ENCODE measurements at places on chromosomes 1 and 21.

DNA sequence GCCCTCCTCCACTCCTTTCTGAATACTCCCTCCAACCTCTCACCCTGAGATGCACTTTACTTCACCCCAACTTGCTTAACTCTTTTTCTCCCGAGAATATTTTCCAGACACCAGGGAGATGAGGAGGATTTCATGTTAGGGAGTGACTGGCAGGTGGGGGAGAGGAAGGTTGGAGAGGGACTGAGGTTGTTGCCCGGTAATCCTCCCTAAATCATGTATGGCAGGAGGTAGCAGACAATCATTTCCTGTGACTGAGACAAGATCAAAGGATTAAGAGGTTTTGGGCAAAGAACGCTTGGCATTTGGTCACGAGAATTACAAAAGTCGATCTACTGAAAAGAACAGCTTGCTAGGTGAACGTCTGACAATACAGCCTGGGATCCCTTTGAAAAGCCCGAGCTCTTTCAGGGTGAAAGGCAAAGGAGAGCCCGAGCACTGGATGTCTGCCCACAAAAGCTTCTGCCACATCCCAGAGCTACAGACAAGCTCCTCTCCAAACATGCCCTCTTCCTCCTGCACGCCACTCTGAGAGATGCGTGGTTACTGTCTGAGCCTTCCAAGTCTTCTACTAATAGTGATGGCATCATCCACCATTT lies 154.1 kb downstream of the DAB1 start:
- DNase-seq: no peak
- H3K4me3 ChIP-seq: no peak overlapping the region
- no peaks in the 10 kb centered on the region for H3K36me3 ChIP-seq
- H3K4me1 ChIP-seq: no peaks in the 10 kb centered on the region

- H3K4me1 ChIP-seq: peaks cover 55% of the 10 kb centered on the region
- no peak for DNase-seq
- H3K27ac ChIP-seq: no peak overlapping the region
Observed at GRCh38 chr1:206502812-206503211, 4.5 kb upstream of the RASSF5 start.

GRCh38 chr1:7940745-7941436 lies at the start of gene TNFRSF9:
TSS of gene TNFRSF9 (minus strand) at chr1:7940839. CDS start at chr1:7939994, 845 bp downstream.
- peaks cover 43% of the 10 kb centered on the region for H3K4me1 ChIP-seq
- H3K36me3 ChIP-seq: peaks cover 15% of the 10 kb centered on the region
- H3K27me3 ChIP-seq: peaks cover 27% of the 10 kb centered on the region
- DNase-seq: peak; percentile 70
- H3K27ac ChIP-seq: peak within 1 kb of the TSS; percentile 91
- H3K4me3 ChIP-seq: peak within 1 kb of the TSS; percentile 83

DNA sequence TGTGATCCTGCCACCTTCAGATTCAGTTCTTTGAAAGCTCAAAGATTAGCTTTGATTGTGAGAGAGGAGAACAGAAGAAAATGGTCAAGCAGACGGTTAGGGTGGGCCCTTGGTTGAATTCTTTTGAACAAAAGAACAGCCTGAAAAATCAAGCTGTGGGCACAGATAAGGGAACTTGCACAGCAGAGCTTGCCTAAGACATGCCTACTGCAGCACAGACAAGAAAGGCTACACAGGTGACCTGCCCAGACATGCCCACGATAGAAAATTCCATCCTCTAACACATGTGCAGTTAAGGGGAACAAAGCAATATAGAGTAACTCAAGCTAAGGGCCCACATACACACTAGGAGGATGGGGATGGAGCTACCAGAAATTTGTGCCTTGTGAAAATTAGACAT lies 512.5 kb upstream of the LRRC7 start:
- no peak for DNase-seq
- H3K27me3 ChIP-seq: no peaks in the 10 kb centered on the region
- no peaks in the 10 kb centered on the region for H3K4me1 ChIP-seq
- no peak overlapping the region for H3K4me3 ChIP-seq
- no peak overlapping the region for H3K27ac ChIP-seq

DNA sequence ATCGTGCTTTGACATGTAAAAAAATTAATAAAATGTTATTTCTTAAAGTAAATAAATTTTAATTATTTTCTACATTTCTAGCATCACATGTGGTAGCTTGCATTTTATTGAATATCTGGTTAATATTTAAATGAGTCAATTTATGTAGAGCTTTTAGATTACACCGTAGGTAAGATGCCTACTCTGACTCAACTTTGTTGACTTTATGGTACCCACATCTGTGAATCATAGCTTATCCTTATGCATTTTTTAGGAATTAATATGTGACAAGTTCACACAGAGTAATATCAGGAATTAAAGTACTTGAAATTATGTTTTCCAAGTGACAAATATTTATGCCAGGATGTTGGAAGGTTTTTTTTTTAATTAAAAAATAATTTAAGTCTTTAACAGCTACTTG lies 120.7 kb downstream of the LEPR start:
- no peak for DNase-seq
- H3K4me3 ChIP-seq: no peak overlapping the region
- H3K27ac ChIP-seq: no peak overlapping the region

- H3K4me1 ChIP-seq: peaks cover 10% of the 10 kb centered on the region
- DNase-seq: no peak
Observed at GRCh38 chr21:45892156-45892915, 89.2 kb upstream of the COL6A1 start.
